ENCODE measurements at places on chromosomes 4 and X.

DNA sequence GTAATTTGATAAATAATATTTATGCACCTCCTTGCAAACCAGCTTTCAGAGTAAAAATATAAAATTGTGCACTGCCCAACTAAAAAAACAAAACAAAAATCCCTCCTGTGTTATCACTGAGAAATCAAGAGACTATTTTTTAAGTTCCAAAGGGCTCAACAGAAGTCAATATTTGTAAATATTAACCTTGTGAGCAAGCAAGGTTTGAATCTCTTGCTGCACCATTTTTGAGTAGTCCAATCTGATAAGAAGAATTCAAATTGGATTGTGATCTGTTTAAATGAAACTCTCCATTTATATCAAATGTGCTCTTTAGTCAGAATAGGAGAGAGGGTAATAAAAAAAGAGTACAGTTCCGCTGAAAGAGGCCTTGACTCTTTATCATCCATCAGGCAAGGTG, 520.2 kb downstream of the RAB28 start:
- no peak for DNase-seq

DNA sequence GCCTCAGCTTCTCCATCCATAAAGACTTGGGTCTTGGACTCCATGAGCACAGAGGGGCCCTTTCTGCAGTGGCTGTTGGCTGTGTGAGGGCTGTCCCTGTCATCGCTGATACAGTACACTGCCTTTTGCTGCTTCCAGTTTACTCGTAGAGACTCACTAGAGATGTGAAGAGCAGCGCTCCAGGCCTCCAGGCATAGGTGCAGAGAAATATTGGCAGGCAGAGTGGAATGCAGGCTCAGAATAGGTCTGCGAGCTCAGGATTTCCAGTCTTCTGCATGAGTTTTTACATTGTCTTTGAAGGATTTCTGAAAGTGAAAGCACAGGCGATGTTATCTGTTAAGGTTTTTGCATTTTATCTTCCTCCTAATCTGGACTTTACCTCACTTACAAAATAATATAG, 97.4 kb downstream of the AASDH start:
- no peak for DNase-seq

DNA sequence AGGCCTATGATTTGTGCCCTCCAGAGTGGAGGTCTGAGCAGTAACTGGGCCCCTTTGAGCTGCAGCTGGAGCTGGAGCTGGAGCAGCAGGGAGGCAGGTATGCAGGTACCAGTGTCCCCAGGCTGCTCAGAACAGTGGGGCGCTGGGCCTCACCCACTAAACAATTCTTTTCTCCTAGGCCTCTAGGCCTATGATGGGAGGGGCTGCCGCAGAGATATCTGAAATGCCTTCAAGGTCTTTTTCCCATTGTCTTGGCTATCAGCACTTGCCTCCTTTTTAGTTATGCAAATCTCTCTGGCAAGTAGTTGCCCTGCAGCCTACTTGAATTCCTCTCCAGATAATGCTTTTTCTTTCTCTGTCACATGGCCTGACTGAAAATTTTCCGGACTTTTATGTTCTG, 79.7 kb upstream of the OTUD4 start:
- no peak for DNase-seq

DNA sequence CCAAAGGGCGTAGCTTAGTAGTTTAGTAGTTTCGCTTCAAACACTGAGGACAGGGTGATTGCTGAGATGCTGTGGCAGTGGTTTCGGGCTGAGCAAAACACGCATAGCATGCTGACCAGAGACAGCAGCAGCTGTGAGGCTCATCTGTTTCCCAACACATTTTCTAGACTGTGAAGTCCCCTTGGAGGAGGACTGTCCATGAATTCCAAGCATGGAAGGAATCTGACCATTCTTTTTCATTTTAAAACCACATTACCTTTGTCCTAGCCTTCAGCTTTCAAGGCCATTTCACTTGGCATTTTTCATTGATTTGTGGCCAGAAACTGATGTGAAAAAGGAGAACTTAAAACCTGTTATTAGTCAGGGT, 240.9 kb downstream of the PALLD start:
- no peak for DNase-seq

- no peak for DNase-seq
Observed at GRCh38 chr4:38717604-38718003, 53.6 kb downstream of the KLF3 start.

DNA sequence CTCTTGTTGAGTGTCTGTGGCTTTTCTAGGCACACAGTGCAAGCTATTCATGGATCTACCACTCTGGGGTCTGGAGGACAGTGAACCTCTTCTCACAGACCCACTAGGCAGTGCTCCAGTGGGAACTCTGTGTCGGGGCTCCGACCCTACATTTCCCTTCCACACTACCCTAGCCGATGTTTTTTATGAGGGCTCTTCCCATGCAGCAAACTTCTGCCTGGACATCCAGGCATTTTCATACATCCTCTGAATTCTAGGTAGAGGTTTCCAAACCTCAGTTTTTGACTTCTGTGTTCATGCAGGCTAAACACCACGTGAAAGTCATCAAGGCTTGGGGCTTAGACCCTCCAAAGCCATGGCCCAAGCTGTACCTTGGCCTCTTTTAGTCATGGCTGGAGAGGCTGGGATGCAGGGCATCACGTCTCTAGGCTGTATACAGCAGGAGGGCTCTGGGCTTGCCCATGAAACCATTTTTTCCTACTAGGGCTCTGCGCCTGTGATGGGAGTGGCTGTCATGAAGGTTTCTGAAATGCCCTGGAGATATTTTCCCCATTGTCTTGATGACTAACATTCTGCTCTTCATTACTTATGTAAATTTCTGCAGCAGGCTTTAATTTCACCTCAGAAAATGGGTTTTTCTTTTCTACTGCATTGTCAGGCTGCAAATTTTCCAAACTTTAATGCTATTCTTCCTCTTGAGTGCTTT, 249.8 kb upstream of the CPEB2 start:
- DNase-seq = no peak

DNA sequence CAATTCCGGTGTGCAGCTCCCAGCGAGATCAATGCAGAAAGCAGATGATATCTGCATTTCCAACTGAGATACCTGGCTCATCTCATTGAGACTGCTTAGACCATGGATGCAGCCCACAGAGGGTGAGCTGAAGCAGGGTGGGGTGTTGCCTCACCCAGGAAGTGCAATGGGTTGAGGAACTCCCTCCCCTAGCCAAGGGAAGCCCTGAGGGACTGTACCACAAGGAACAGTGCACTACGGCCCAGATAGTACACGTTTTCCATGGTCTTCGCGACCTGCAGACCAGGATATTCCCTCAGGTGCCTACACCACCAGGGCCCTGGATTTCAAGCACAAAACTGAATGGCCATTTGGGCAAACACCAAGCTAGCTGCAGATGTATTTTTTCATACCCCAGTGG, 150.0 kb downstream of the TET2 start:
- DNase-seq = no peak

- no peak for DNase-seq
Observed at GRCh38 chrX:7515681-7516413, 327.1 kb upstream of the VCX start.

DNA sequence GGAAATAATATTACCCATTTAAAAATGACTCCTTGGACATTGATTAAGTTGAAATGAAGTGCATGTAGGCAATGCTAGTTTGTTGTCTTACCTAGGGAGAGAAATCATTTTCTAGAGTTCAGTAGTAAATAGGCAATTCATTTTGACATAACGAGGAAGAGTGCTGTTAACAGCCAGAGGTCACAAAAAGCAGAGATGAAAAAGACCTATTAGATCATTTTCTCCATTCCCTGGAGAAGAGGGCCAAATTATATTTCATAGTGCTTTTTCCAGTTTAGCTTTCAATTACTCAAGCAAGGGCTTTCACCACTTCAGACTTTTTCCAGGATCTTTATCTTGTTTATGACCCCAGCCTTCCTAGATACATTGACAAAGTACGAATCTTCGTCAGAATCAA, 374.3 kb upstream of the GALNT7 start:
- DNase-seq = no peak

DNA sequence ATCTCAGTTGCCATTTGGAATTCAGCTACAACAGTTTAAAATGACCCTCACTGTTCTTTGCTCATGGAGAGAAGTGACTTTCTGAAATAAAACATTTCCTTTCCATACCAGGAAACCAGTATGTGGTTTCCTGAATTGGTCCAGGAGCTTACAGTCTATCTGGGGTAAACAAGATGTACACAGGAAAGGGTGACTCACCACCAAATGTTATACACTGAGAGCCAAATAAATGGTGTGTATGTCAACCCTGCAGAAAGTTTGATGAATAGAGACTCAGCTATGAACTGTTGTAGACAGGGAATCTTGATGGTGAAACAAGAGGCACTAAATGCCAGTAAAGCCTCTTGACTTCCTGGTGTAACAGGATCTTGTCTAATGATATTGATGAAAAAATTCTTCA, 100.4 kb downstream of the HS6ST2 start:
- DNase-seq = no peak

DNA sequence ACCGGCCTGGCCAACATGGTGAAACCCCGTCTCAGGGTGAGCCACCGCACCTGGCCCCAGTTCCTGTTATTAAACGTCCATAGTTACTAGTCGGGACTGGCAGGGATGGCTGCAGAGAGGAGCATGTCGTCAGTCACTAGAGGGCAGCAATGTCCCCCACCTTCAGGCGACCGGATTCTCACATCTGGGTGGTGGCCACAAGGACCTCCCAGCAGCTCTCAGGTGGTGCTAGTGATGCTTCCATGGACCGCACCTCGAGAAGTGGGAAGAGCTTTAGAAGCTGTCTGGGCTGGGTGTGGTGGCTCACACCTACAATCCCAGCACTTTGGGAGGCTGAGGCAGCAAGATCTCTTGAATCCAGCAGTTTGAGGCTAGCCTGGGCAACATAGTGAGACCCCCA, 13.3 kb upstream of the IL3RA start:
- DNase-seq = peak; percentile 48

GRCh38 chrX:111151764-111152163, 55.8 kb downstream of the PAK3 start:
- no peak for DNase-seq

DNA sequence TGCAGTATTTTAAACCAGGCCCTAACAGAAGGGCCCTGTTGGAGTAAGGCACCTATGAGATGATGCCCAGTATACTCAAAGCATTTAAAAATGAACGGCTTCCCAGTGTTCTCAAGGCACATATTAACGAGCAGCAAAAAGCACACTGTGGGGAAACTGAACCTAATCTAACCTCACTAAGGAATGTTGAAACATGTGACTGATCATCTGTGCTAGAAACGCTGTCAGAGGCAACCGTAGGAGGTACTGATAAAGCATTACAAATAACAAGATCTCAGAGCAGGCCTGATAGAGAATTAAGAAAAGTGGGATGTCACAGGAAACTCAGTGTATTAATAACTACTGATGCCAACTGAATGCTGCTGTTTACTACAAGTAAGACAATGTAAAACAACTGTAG, 24.0 kb downstream of the ASB9 start:
- no peak for DNase-seq

DNA sequence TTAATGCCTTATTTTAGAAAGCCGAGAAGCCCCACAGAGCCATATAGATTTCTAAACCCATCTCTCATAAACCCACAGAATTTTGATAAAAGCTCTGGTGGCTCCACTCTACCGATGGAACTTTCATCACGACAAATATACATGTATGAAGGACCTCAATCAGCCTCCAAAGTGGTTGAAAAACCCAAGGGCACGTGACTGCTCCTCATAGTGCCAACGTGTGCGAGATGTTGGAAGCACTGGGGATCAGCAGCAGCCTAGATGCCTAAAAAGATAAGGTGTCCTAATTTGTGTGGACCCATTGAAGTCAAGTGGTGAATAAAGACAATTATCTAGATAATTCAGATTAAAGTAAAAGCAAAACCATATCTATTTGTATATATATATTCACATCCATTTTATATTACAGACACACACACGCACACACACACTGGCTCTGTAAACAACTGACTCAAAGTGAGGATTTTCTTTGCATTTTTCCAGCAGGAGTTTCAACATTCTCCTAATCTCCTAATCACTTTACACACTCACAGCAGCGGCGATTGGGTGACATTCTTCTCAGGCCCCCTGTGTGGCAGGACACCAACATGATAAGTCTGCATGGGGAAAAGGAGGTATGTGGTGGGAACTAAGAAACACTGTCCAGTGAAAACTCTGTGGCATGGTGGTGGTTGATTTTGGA, 2.8 kb upstream of the PITX2 start:
- DNase-seq = no peak

GRCh38 chr4:37627263-37627662, 58.9 kb downstream of the RELL1 start:
- DNase-seq = no peak

- DNase-seq = no peak
Observed at GRCh38 chrX:15882704-15883539, 28.3 kb upstream of the AP1S2 start.

- no peak for DNase-seq
Observed at GRCh38 chrX:2664502-2664901, 26.6 kb upstream of the CD99 start.

- DNase-seq = no peak
Observed at GRCh38 chr4:124144238-124144654, 568.3 kb downstream of the ANKRD50 start.

DNA sequence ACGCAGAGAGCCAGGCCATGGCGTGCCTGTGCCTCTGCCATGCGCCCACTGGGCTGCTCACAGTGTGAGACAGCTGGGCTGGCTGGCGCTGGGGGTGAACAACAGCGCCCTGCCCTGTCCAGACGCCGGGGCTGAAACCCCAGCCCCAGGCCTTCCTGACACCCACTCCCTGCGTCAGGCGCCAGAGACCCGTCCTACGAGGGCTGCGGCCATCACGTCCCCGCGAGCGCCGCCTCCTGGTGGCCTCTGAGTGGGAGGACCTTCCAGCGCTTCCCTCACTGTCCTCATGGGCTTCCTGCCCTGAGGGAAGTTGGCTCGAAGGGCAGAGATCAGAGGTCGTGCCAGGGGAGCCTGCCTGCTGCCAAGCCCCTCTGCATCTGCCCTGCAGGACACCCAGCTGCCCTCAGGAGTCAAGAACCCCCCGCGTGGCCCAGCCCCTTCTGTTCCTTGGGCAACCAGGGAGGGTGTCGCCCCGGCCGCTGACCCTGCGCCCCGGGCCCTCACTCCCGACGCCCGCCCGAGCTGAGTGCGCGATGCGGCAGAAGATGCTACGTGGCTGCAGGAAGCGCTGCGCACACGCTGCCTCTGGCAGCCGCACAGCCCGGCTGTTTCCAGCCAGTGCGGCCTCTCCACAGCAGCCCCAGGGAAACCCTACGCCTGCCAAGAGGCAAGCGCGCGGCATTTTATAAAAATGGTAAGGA, 16.2 kb downstream of the NELFA start:
- no peak for DNase-seq

DNA sequence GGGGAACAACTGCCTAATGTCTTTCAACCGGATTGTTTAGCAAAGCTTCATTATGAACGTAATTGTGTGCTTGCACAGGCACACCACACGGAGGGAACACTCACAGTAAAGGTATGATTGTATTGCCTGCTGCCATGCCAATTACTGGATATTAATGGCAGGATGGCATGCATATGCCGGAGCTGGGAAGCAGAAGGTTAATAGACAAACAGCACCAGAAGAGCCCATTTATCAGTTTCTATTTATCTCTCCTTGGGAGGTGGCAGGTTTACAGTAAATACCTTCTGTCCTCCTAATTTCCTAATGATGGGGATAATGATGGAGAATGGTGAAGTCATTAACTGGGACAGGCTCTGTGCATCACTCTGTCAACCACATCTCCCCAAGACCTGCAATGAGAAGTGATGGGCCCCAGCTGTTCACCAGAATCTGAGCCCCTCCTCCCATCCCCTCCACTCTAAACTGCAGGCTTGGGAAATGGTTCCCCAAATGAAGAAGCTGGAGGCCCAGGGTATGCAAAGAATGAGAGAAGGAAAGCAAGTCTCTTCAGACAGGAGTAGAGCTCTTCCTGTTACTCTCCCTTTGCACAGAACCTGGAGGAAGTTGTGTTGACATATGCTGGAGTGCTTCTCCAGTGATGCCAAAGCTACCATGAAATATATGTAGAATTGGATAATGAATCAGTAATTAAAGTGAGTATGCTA, 160.8 kb downstream of the NAA11 start:
- DNase-seq = no peak

Measured in CD4-positive, alpha-beta memory T cell (primary cell).